Activated CD4-positive, alpha-beta T cell treated with anti-CD3 and anti-CD28 coated beads, Interleukin-2, amount 50 U/mL, for 24 hours (primary cell): ENCODE measurements at places on chromosomes 4 and X.

DNA sequence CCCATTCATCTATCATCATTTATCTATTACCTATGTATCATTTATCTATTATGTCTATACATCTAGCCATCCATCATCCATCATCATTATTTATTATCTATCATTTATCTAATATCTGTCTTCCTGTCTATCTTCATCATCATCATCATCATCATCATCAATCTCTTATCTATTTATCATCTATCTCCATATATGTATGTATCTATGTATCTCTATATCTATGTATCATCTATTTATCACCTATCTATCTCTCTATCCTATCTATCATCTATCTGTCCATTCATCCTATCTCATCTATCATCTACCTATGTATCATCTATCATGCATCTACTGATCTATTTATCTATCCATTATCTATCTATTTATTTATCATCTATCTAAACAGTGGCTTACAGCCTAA, 3.8 kb upstream of the GYG2 start:
- no peak for DNase-seq

GRCh38 chr4:170198747-170199146, 109.0 kb upstream of the AADAT start:
- no peak for DNase-seq

DNA sequence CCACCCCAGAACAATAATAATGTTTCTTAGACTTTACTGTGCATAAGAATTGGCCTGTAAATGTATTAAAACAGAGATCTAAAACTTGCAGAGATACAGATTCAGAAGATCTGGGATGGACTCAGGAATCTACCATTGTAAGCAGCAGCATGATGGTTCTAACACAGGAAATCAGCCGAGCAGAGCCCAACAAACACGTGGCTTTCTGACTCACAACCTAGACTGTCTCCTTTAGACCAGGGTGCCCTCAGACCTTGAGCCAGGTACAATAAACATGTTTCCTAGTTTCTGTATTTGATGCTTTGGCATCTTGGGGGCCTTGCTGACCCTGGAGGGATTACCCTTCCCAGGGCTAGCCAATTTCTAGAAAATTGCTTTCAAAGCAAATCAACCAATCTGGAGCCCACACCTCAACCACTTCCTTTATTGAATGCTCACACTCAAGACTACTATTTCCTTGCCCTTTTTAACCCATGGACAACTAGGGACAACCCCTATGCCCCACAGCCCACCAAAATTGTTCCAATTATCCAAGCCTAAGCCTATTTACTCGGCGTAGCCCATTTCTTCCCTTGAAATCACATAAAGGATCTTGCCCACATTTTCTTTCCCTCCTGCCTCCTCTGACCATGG, 80.5 kb downstream of the TBC1D9 start:
- DNase-seq = no peak

- no peak for DNase-seq
Observed at GRCh38 chr4:61312526-61312925, 112.4 kb downstream of the ADGRL3 start.

GRCh38 chrX:77398330-77398954, 48.7 kb upstream of the FGF16 start:
- no peak for DNase-seq

- no peak for DNase-seq
Observed at GRCh38 chrX:133985164-133985966, at the start of gene GPC3. Gene GPC3, minus strand, starts transcription at chrX:133985594.

DNA sequence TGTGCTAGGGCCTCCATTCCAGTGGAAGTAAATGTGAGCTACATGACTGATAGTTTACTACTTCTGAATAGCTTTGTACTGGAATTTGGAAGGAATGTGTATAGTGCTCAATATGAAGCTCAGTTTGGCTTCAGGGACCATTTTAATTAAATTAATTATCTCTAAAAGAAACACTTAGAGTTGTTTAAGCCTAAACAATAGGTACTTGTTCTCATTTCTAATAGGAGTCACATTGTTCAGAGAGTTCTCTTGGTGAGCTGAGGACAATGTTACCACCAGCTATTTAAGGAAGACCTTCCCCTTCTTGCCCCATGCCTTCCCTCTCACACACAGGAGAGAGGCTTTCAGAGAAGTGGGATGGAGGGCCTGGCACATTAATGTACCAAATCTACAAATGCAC, 78.3 kb downstream of the CHIC2 start:
- no peak for DNase-seq

GRCh38 chrX:9352694-9353411, 112.0 kb upstream of the TBL1X start:
- no peak for DNase-seq
